ENCODE measurements at places on chromosomes 4 and X.

- DNase-seq = no peak
Measured at GRCh38 chr4:112138538-112138937, 6.7 kb upstream of the FAM241A start.

GRCh38 chr4:127856196-127856812 is 24.4 kb upstream of the PLK4 start:
- DNase-seq = no peak

GRCh38 chr4:177492022-177492421 is 49.8 kb upstream of the AGA start:
- DNase-seq = no peak

- DNase-seq = peak; percentile 13
Measured at GRCh38 chr4:145178740-145179280, 1.6 kb downstream of the OTUD4 start.
